ENCODE measurements at places on chromosomes 7 and 10.
A peak's percentile ranks its signal among the peaks of the same experiment; 100 is the strongest.

DNA sequence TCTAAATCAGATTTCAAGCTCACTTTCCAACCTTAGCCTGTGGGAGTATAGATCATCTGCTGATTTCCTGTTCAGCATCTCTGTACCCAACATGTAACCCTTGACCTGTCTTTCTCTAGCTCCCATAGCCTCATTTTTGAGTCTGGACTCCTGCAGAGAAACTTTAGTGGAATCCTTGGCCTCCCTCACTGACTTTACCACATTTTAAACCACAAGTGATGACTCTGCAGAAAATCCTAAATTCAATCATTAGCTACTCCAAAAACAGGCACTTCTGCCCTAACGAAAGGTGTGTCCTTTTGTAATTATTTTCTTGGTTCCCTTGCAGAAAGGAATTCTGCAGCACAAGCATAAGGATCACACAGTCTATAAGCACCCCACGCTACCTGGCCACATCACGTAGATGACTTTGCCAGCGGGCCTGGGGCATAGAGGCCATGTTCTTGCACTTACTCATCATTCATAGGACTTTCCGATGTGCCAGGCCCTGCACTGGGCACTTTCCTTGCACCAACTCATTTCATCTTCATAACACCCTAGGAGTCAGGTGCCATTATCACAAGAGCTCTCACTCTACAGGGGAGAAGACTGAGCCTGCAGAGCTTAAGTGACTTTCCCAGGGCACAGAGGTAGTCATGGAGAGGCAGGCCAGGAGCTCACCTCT lies 57.2 kb upstream of the OPALIN start:
- DNase-seq, result peak; percentile 67

- no peak for DNase-seq
Measured at GRCh38 chr10:9579110-9579705, 1438.5 kb upstream of the CELF2 start.

DNA sequence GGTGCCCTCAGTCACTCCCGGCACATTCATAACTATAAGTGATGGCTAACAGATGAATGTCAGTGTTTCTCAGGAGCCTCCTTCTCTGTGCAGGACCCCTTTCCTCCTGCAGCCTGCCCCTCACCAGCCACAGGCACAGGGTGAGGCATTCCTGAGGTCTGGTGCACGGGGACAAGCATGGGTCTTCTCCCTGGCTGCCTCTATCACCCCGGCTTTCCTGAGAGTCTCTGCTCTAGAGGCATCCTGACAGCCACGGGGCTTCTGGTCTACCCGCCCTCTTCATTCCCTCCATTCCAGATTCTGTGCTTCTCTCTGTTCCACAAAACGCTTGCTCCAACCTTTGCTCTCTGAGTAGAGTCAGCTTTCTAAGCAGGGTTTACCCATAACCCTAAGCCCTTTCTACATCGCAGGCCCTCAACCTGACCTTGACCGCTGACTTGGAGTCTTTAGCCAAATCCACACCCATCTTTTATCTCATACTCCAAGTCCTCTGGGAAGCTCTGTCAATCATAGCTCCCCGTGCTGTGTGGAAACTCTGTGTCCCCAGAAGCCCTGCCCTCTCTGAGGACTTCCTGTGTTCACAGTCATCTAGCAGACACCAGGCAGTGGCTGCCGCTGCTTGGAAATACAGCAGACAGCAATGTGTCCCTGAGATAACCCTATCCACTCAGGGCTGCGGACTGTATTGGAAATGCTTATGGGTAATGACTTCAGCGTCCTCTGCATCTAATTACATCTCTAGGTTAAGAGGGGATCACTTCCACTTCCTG lies 159.0 kb downstream of the SFMBT2 start:
- DNase-seq, result no peak

- no peak for DNase-seq
Measured at GRCh38 chr7:50807026-50807730, 24.5 kb upstream of the GRB10 start.

DNA sequence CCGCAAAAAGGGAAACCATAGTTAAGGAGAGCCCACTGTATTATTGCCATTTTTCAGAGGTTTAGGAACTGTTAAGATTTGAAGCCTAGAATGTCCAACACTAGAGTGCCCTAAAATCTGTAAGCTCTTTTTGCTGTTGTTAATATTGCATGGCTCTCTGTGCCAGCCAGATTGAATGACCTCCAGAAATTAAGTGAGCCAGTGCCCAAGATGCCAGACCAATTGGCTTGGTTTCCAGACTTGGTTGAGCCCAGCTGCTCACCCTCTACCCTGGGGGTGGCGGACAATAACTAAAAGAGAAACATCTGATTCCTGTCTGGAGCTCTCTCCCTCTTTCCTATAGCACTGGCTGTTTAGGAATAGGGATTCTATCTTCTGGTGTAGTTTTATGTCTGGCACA lies 340.1 kb downstream of the PHF14 start:
- no peak for DNase-seq

GRCh38 chr10:89810908-89811525 lies 109.6 kb downstream of the KIF20B start:
- DNase-seq, result no peak

DNA sequence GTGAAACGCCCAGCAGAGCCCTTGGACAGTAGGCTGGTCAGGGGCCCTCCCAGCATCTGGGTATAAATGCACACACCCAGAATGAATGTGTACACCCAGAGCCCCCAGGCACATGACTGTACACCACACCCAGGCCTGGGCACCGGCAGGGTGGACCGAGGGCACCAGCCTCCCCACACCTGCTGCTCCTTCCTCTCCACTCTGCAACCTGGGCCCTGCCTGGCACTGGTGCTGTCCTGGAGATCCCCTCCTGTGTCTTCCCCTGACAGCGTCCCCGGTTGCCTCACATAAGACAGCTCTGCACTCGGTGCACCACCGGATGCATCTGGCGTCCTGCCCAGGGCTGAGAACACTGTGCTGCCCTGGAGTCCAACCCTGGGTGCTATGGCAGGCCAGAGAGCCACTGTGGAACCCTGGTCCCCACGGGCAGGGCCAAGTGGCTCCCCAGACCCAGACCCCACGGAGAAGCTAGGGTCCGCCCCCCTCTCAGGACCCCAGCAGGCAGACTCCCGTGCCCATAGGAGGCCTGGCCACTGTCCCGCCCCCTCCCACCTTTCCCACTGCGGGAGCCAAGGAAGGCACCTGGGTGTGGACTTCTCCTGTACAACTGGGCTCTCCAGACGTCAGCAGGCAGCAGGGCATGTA lies 6.6 kb downstream of the RASGEF1A start:
- DNase-seq, result peak; percentile 28

DNA sequence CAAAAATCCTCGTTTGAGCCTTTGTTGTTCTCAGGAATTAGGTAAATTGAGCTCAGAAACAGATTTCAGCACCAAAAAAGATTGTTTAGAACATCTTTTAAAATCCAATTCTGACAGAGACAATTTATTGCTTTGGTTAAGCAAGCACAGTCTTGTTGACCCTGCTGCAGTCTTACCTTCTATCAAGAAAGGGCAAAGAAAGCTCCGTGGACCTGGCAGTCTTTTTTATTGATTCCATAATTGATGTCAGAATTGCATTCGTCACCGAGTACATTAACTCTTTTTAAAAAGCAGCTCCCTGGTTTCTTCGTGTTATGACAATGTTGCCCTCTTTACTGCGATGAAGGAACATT lies 334.8 kb downstream of the FGFR2 start:
- no peak for DNase-seq

GRCh38 chr7:114791771-114792170 lies 130.1 kb upstream of the MDFIC start:
- DNase-seq, result no peak

GRCh38 chr7:19106241-19107080 lies 11.0 kb downstream of the TWIST1 start:
- DNase-seq, result no peak

DNA sequence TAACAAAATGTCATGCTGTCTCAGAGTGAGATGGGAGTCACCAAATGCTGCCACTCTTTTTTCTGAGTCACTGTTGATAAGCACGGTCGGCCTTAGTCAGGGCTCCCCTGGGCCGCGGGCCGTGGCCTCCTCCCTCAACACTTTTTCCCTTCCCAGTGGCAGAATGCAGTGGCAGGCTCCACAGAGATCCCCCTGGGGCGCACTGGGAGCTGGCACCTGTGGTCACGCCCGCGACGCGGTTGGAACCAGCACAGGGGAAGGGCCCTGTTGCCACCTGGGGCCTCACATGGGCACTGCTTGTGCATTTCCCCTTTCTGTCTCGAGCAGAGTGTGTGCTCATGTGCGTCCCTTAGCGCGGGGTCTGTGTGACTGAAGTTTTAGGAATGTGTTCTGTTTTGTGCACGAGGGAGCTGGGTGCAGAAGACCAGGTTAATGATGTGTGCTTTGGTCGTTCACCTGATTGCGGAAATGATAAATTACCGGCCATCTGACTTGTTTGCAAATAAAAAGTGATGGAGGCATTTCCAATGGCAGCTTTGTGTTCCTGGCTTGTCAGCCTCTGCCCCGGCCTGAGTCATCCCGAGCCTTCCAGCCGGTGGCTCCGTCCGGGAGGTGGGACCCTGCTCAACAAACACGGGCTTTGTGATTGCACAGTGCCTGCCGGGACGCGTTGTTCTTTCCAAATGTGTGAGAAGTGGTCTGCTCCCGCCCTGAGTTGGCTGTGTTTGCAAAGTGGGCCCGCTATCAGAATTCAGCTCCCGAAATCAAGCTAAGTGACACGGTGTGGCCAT lies 100.7 kb downstream of the NKX6-2 start:
- peak; percentile 61 for DNase-seq

GRCh38 chr7:116598861-116599260 lies 73.1 kb upstream of the MET start:
- no peak for DNase-seq

- DNase-seq, result no peak
Measured at GRCh38 chr7:47026780-47027361, 555.0 kb downstream of the TNS3 start.

- no peak for DNase-seq
Measured at GRCh38 chr10:67011480-67011879, 85.6 kb downstream of the LRRTM3 start.

- DNase-seq, result no peak
Measured at GRCh38 chr7:133551466-133551865, 298.6 kb downstream of the EXOC4 start.

DNA sequence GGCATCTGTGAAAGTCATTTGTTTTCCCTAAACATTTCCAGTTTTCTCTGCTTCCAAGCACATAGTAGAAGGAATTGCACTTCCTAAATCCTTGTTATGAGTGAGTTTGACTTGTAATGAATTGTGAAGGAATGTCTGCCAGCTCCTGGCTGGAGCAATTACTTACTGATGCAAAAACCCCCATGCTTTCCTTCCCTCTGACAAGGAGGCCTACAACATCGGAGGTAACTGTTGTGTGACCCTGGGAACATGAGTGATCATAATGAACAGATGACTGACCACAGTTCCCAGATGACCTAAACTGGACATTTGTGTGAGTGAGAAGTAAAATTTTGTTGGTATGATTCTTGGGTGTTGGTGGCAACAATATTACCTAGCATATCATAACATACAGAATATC lies 21.4 kb upstream of the CPVL start:
- DNase-seq, result no peak

- no peak for DNase-seq
Measured at GRCh38 chr7:107615910-107616680, 36.0 kb downstream of the BCAP29 start.

GRCh38 chr7:29288181-29289091 lies 93.9 kb downstream of the CHN2 start:
- no peak for DNase-seq

DNA sequence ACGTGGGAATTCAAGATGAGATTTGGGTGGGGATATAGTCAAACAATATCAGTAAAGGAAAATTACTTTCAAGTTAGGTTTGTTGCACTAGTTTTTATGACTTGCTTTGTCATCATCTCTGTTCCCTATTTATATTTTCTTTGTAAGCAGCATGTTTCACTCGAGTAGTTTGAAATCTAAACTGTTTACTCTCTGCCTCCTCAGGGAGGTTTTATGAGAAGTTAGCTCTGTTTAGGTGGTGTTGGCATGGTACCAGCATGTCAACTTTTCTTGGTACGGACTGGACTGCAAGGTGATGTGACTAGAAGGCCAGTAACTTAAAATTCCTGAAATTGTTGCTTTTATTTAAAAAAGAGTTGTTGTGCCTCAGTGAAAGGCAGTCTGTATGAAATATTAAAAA lies 59.2 kb upstream of the MTPN start:
- DNase-seq, result no peak

- DNase-seq, result no peak
Measured at GRCh38 chr7:131950758-131951157, 394.3 kb upstream of the PODXL start.

- no peak for DNase-seq
Measured at GRCh38 chr10:76738991-76739390, 898.6 kb downstream of the KCNMA1 start.

GRCh38 chr10:75466886-75467285 lies 35.5 kb downstream of the LRMDA start:
- DNase-seq, result peak; percentile 39

- DNase-seq, result no peak
Measured at GRCh38 chr7:106206826-106207541, 77.8 kb downstream of the NAMPT start.

DNA sequence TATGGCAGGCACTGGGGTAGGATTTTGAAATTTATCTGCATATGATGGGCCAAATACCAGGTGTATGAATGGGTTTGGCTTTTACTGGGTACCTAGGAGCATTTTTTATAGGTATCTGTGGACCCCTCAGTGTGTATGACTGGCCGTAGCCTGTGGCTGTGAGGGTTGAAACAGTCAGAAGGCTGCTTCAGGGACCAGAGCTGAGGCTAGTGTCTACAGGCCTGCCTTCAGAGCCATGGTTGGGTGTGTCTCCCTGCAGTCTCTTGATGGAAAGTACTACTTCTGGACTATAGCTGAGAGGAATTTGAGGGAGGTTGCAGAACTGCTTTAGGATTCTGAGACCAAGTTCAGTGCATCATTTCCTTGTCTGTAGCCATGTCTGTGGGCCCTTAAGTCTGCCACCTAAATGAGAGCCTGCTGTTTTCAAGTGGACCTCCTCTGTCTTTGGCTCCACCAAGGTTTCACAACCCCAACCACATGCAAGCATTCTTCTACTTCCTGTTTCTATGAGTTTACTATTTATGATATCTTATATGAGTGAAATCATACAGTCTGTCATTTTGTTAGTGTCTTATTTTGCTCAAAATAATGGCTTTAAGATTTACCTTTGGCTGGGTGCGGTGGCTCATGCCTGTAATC lies 19.9 kb upstream of the ZNF138 start:
- peak; percentile 96 for DNase-seq

DNA sequence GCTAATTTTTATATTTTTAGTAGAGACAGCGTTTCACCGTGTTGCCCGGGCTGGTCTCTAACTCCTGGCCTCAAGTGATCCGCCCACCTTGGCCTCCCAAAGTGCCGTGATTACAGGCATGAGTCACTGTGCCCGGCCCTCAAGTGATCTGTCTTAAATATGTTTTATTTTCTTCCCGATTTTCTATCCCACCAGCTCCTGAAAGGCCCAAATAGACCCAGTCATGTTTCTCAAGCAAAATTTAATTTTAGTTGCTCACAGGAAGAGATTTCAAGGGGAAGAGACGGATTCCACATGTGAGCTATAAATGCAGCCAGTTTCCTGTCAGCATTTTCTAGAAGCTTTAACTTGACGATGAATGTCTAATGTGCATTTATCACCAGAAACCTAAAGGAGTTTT lies 12.0 kb downstream of the DENND10 start:
- no peak for DNase-seq

All from NB4 (cell line).